ENCODE measurements at places on chromosomes 13 and 19. TPM values are rescaled to one million over a fixed set of nuclear protein-coding genes. Genes with fewer than 3 reads are reported as not detected.

The CCNA1 gene
- 0.87 TPM for total RNA-seq

The B3GNT8 gene
- total RNA-seq: 0.55 TPM

The NECTIN2 gene
- total RNA-seq: 1.9 TPM

The IGFL2 gene
- not detected for total RNA-seq

The PTPRS gene
- 0.39 TPM for total RNA-seq

The DAND5 gene
- total RNA-seq: not detected

The FARP1 gene
- total RNA-seq: 0.56 TPM

The IL17D gene
- total RNA-seq: 0.12 TPM

The UHRF1 gene
- 118 TPM for total RNA-seq

All from activated CD4-positive, alpha-beta memory T cell treated with anti-CD3 and anti-CD28 coated beads for 36 hours (primary cell).